Mucosa of descending colon (tissue), 3 donors: ENCODE measurements at places on chromosomes 13 and 19. TPM values are rescaled to one million over a fixed set of nuclear protein-coding genes. Genes with fewer than 3 reads are reported as not detected.

- DNase-seq = no peak
These were observed 19.9 kb downstream of the POMP start for GRCh38 chr13:28678809-28679208.

Gene PSG3
- not detected for total RNA-seq

Gene SSC5D
- total RNA-seq = 35.0 TPM

Gene ZNF415
- total RNA-seq = 5.3 TPM
